ENCODE measurements at places on chromosomes 5 and 9. TPM values are rescaled to one million over a fixed set of nuclear protein-coding genes. Genes with fewer than 3 reads are reported as not detected.

The DNLZ gene
- total RNA-seq, result 21.3 TPM

The MLANA gene
- total RNA-seq, result not detected

The SREK1IP1 gene
- total RNA-seq, result 11.7 TPM

The LCN15 gene
- total RNA-seq, result not detected

The TMOD1 gene
- total RNA-seq, result 0.28 TPM

The CARTPT gene
- total RNA-seq, result not detected

The CCNI2 gene
- total RNA-seq, result not detected

The GABRA6 gene
- not detected for total RNA-seq

The CHSY3 gene
- total RNA-seq, result 25.1 TPM

The IRX1 gene
- total RNA-seq, result 0.19 TPM

The NINJ1 gene
- 17.8 TPM for total RNA-seq

The NEURL1B gene
- total RNA-seq, result 5.1 TPM

The NKD2 gene
- total RNA-seq, result 1.2 TPM

The GFI1B gene
- not detected for total RNA-seq

The TRAF1 gene
- 2.3 TPM for total RNA-seq

The MARCHF11 gene
- not detected for total RNA-seq

The WDR38 gene
- not detected for total RNA-seq

The TMEM167A gene
- total RNA-seq, result 74.1 TPM

The CAVIN4 gene
- total RNA-seq, result 1.5 TPM

The ZNF484 gene
- total RNA-seq, result 17.5 TPM
